Retinal pigment epithelial cell (primary cell): ENCODE measurements at places on chromosomes 16 and 17.
A peak's percentile ranks its signal among the peaks of the same experiment; 100 is the strongest.

DNA sequence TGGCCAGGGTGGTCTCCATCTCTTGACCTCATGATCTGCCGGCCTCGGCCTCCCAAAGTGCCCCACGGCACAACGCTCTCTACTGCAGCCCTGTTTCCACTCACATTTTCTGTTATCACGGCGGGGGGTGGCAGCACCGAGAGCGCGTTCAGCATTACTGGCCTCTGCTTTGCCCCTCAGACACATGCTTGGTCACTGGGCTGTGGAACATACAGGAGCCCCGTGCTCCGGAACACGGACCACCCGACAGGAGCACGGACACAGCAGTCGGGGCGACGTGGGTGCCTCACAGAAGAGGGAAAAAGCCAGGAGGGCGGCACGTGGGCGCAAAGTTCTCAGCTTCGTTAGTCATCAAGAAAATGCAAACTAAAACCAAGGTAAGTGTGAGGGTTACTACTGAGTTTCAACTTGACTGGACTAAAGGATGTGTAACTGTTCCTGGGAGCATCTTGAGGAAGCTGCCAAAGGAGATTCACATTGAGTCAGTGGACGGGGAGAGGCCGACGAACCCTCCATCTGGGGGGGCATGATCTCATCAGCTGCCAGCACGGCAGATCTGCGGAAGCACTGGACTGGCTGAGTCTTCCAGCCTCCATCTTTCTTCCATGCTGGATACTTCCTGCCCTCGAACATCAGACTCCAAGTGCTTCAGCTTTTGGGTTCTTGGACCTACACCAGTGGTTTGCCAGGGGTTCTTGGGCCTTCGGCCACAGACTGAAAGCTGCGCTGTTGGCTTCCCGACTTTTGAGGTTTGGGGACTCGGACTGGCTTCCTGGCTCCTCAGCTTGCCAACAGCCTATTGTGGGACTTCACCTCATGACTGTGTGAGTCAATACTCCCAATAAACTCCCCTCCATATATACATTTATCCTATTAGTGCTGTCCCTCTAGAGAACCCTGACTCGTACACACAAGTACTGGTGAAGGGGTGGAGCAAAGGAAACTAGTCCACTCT, 106.8 kb downstream of the ZNF778 start:
- no peak for DNase-seq

- DNase-seq, result no peak
These were observed 435 bp downstream of the RPRML start for GRCh38 chr17:46978489-46979146.

DNA sequence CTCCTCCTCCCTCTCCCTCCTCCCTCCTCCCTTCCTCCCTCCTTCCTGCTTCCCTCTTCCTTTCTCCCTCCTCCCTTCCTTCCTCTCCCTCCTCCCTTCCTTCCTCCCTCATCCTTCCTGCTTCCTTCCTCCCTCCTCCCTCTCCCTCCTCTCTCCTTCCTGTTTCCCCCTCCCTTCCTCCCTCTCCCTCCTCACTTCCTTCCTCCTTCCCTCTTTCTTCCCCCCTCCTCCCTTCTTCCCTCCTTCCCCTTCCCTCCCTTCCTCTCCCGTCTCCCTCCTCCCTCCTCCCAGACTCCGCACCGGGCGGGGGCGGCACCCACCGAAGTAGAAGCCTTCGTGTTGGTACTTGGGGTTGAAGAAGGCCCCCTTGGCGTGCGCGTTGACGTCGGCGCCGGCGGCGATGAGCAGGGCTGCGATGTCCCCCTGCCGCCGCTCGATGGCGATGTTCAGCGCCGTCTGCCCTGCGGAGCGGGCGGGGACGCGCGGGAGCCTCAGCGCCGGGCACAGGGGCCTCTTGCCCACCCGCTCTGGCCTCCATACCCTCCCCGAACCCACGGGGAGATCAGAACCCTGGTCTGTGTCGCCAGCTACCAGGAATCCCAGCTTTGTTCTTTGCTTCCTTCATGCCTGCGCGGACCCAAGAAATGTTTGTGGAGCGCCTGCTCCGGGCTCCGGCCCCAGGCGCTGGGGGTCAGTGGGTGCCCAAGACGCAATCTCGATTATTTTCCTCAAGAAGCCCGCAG, 22.2 kb downstream of the TRPV3 start:
- peak; percentile 26 for DNase-seq

DNA sequence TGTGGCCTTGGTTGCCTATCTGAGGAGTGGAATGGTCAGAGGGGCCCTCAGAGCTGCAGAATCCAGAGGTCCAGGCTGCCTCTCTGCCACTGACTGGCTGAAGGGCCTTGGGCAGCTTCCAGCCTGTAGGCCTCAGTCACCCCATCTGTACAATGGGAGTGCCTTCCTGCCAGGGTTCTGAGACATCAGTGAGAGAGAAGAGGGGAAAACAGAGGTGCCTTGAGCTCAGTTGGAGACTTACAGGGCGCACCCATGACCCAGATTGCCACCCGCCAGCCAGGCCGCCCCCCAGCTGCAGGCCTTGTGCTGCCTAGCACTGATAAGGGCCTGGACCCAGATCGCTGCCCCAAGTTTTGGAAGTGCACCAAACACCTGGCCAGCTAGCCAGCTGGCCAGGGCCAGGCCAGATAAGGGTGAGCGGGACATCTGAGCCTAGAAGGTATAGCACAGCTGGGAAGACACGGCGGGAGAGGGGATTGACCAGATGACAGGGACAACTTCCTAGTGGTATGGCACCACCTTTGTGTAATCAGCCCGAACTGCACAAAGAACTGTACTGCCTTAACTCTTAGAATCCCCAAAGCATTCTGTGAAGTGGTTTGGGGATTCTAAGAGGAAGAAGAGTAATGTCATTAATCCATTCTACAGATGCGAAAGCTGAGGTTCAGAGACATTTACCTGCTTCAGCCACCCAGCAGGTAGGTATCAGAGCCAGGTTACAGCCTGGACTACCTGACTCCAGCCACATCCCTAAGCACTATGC, 1.4 kb downstream of the SLC4A1 start:
- no peak for DNase-seq
